Activated naive CD4-positive, alpha-beta T cell treated with anti-CD3 and anti-CD28 coated beads, Interleukin-2, amount 50 U/mL, for 16 hours (primary cell): ENCODE measurements at places on chromosomes 16 and 17.

GRCh38 chr17:14303343-14304221 lies 2.7 kb downstream of the HS3ST3B1 start:
- peak; percentile 43 for DNase-seq

DNA sequence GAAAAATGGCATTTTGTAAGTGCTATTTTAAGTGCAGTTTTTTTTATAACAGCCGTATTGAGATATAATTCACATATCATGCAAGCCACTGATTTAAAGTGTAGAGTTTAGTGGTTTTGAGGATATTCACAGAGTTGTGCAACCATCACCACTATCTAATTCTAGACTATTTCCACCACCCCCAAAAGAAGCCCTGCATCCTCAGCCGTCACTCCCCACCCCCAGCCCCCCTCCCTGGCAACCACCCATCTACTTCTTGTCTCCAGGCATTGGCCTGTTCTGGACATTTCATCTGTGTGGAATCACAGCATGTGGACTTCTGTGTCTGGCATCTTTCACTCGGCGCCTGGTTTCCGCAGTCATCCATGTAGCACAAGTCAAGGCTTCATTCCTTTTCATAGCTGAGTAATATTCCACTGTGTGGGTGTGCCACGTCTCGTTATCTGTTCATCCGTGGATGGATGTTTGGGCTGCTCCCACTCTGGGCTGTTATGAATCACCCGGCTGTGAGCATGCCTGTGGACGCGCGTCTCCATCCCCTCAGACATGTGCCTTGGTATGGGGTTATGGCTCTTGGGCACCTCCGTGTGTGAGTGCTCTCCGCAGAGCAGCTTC lies 138.4 kb upstream of the CIBAR2 start:
- no peak for DNase-seq

GRCh38 chr16:67104061-67104460 lies 5.7 kb upstream of the PHAF1 start:
- DNase-seq = no peak

GRCh38 chr16:82192665-82193064 lies 22.6 kb upstream of the MPHOSPH6 start:
- DNase-seq = peak; percentile 17

GRCh38 chr17:32912218-32912897 lies 15.6 kb upstream of the TMEM98 start:
- no peak for DNase-seq

- no peak for DNase-seq
Observed at GRCh38 chr17:55730808-55731207, 8.1 kb upstream of the TMEM100 start.

DNA sequence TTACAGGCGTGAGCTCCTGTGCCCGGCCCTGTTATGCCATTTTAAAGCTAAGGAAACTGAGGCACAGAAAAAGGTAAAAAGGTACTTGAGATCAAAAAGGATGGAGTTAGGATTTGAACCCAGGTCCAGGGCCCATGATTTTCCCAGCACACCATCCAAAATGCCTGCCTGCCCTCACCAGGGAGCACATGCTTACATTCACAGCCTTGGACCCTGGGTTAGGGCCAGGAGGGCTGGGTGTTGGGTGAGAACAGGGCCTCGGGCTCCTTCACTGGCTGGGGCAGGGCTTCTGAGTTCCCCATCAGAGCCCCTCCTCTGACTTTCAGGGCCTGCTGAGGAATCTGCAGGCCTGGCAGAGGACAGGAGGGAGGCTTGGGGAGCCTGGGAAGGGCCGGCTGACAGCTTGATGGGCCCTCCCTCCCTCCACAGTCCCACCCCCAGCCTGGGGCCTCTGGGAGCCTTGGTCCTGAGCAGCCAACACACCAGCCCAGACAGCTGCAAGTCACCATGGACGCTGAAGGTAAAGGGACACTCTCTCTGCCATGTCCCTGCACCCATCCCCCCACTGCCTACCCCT lies at the start of gene QPRT:
Gene QPRT, plus strand, starts transcription at position 490 of the 577 bp plus-strand sequence. Its CDS starts 18 bp downstream, at position 508.
- no peak for DNase-seq

- peak; percentile 12 for DNase-seq
Observed at GRCh38 chr17:7330638-7331015, 1.5 kb upstream of the NEURL4 start.

GRCh38 chr16:83713597-83713996 lies 94.2 kb upstream of the HSBP1 start:
- no peak for DNase-seq

DNA sequence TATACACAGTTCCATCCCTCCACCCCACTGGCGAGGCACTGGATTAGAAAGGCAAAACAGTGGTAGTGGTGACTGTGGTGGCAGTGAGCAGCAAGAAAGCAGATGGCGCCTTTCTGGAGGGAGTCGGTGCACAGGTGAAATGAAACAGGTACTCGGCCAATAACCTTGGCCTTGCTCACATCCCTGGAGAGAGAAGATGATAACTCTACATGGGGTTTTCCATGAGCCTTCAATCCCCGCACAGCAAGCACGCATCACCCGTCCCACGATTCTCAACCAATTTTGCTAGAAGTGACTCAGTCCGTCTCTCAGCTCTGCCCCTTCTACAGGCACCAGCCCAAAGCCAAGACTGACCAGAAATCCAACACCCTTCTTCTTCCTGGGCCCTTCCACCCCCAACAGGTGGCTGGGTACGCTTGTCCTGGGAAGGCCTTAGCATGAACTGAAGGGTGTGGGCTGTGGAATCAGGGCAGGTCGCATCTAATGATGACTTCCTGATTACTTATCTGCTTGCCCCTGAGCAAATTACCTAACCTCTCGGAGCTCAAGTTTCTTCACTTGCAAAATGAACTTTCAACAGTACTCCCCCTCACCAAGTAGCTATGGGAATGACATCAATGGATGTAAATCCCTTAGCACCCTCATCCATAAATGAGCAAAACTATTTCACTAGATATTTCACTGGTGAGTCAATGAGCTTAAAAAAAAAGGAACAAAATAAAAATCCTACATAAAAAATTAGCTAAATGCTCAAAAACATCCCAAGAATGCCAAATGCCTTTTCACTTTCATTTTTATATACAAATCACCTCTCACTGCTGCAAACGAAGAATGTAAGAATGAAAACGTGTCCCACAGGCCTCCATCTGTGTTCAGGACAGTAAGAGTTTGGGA lies 18.0 kb downstream of the XPO6 start:
- peak; percentile 20 for DNase-seq

DNA sequence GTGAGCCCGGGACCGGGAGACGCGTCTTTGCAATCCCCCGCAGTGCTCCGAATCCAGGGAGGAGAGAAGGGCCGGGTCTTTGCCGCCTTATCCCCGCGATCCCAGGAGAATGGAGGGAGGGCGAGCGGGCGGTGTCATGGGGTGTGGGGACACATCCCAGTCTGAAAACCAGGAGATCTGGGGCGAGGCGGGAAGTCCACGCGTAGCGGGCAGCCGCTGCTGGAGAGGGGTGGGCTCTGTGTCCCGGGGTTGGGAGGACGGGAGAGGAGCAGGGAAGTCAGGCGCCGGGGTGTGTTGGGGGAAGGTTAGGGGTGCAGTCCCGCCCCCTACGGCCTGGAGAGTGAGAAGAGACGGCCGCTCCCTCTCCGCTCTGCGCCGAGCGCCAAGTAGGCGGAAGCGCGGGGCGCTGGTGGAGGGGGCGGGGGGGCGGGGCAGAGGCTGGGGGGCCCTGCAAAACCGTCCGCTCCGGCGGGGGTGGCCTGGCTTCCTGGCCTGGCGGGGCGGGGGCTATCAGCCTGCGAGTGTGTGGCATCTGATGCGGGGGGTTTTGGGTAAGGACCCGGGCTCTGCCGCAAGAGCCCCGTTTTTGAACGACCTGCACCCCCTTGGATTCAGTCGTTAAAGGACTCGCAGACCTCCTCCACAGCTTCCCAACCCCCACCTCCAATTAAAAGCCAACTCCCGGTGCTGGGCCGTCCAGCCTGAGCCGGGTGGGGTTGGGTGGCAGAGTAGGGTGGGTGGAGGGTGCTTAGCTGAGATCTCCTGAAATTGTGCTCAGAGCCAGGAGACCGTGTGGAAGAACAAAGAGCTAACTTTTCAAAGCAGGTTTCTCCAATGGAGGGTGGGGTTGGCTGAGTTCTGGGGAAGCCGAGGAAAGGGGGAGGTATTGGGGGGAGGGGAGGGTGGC lies 654 bp downstream of the LASP1 start:
- DNase-seq = peak; percentile 69

DNA sequence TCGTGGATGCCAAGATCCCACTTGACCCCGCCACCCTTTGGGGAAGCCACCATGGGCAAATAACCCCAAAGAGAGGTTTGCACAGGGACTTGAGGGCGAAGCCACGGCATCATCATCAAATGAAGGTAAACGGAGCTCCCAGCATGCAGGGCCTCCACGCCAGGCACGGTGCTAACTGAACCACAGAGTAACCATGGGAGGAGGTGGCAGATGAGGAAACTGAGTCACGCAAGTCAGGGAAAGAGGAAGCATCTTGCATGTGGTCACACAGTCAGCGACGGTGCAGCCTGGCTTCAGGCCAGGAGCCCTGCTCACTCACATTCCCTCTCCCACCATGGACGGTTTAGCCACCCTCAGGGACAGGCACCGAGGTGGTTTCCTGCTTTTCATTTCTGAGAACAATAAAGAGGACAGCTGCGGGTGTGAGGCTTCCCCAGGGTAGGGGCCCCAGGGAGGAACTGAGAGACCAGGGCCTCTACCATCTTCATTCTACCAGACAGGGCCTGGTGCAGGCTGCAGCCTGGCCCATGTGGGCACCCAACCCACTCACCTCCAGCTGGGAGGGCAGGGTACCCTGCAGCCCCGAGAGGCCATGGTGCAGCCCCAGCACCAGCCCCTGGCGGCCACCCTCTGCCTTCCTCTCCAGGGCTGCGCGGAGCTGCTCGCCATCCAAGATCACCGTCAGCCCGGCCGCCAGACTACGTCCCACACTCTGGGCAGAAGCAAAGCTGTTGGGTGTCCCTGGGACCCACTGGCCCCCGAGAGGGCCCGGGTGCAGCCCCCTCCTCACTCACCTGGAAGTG lies 78.3 kb downstream of the RMI2 start:
- no peak for DNase-seq

DNA sequence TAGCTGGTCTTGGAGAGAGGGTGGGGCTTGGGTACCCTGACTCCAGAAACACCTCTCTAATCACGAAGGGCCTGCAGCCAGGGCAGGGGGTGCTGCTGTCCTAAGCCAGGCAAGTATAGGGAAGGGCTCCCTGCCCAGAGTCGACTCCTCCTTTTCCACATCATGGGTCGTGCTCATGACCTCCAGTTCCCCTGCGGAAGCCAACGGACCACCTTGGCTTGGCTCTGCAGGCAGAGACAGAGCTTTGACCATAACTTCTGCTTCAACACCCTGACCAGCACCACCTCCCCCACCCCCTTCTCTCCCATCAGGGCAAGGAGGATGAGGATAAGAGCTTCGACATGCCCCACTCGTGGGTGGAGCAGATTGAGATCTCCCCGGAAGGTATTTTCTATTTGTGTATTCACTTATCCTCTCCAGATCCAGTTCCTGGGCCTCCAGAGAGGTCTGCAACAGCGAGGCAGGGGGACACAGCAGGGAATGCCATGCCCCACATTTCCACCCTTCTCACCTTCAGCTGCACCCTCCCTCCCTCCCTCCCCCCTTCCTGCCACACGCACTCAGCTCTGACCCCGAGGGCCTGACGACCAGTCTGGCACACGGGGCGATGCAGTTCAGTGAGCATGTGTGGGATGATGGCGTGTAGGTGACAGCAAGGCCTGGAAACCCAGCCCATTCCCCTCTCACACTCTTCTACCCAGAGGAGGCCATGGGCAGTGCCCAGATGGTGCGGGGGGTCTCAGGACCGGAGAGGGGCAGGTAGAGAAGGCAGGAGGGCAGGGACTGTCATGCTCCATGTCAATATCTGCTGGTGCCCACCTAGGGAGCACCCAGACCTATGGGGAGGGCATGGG lies 14.0 kb upstream of the KATNB1 start:
- DNase-seq = no peak

GRCh38 chr17:27968206-27968732 lies 74.2 kb upstream of the NLK start:
- DNase-seq = no peak

- no peak for DNase-seq
Observed at GRCh38 chr16:51538707-51539498, 387.8 kb upstream of the SALL1 start.

GRCh38 chr17:10318535-10318934 lies 54.3 kb downstream of the MYH13 start:
- DNase-seq = no peak
